Pancreas (tissue), 10 donors: ENCODE measurements at places on chromosomes 16 and 17. TPM values are rescaled to one million over a fixed set of nuclear protein-coding genes. Genes with fewer than 3 reads are reported as not detected.

OR1A1 gene
- not detected for polyA plus RNA-seq

HBA2 gene
- polyA plus RNA-seq = 6.1 TPM

CCL14 gene
- 53.7 TPM for polyA plus RNA-seq

NUPR1 gene
- 117 TPM for polyA plus RNA-seq

P2RX1 gene
- 21.8 TPM for polyA plus RNA-seq

TM4SF5 gene
- 0.46 TPM for polyA plus RNA-seq

GPRC5C gene
- polyA plus RNA-seq = 40.4 TPM

TMEM219 gene
- polyA plus RNA-seq = 112 TPM

KCNH4 gene
- 0.14 TPM for polyA plus RNA-seq
